ENCODE measurements at places on chromosomes 1 and 21. TPM values are rescaled to one million over a fixed set of nuclear protein-coding genes. Genes with fewer than 3 reads are reported as not detected.

The TMPRSS15 gene
- polyA plus RNA-seq, result not detected

The LCE2A gene
- polyA plus RNA-seq, result not detected

The FPGT gene
- polyA plus RNA-seq, result 23.8 TPM

The FAM167B gene
- not detected for polyA plus RNA-seq

The CRYAA gene
- polyA plus RNA-seq, result not detected

The PTTG1IP gene
- 238 TPM for polyA plus RNA-seq

The CD1B gene
- 1.3 TPM for polyA plus RNA-seq

The CELA3B gene
- polyA plus RNA-seq, result not detected

The RNF186 gene
- not detected for polyA plus RNA-seq

The DNAJC16 gene
- polyA plus RNA-seq, result 7.8 TPM

The ARMH1 gene
- 14.7 TPM for polyA plus RNA-seq

The FALEC gene
- not detected for polyA plus RNA-seq

The GJA9 gene
- not detected for polyA plus RNA-seq

The EFHD2 gene
- polyA plus RNA-seq, result 323 TPM

The MR1 gene
- polyA plus RNA-seq, result 15.3 TPM

The C1QC gene
- polyA plus RNA-seq, result 0.85 TPM

The HES2 gene
- polyA plus RNA-seq, result not detected

The FAM229A gene
- polyA plus RNA-seq, result not detected

The CYP4Z1 gene
- polyA plus RNA-seq, result not detected

The COP1 gene
- 68.6 TPM for polyA plus RNA-seq

The HHAT gene
- 1.1 TPM for polyA plus RNA-seq

The MIER1 gene
- 28.0 TPM for polyA plus RNA-seq

The ITLN2 gene
- not detected for polyA plus RNA-seq

The MAP1LC3C gene
- polyA plus RNA-seq, result not detected

The S100A7A gene
- not detected for polyA plus RNA-seq

The LCE1C gene
- not detected for polyA plus RNA-seq

The TGFBR3 gene
- polyA plus RNA-seq, result 0.28 TPM

The VHLL gene
- not detected for polyA plus RNA-seq

The TBX19 gene
- polyA plus RNA-seq, result 1.6 TPM

The OR2T29 gene
- polyA plus RNA-seq, result not detected

The HAPLN2 gene
- not detected for polyA plus RNA-seq

The GSTM5 gene
- not detected for polyA plus RNA-seq

The DIRAS3 gene
- polyA plus RNA-seq, result not detected

The TMEM240 gene
- not detected for polyA plus RNA-seq

The PLPP3 gene
- polyA plus RNA-seq, result not detected

The SPATA45 gene
- not detected for polyA plus RNA-seq

The SNX7 gene
- polyA plus RNA-seq, result not detected

The CSRP1 gene
- 83.1 TPM for polyA plus RNA-seq

The ZNF648 gene
- polyA plus RNA-seq, result not detected

The ZBTB7B gene
- polyA plus RNA-seq, result 149 TPM

The NUP210L gene
- polyA plus RNA-seq, result 0.03 TPM

The WRAP73 gene
- 26.1 TPM for polyA plus RNA-seq

The ACBD3 gene
- polyA plus RNA-seq, result 3.8 TPM

The LMX1A gene
- not detected for polyA plus RNA-seq

The SLC45A3 gene
- polyA plus RNA-seq, result 0.11 TPM

The CD5L gene
- not detected for polyA plus RNA-seq

The DNAJC28 gene
- not detected for polyA plus RNA-seq

The UBE2U gene
- not detected for polyA plus RNA-seq

The AMY2A gene
- polyA plus RNA-seq, result not detected

The LORICRIN gene
- not detected for polyA plus RNA-seq

The APCS gene
- polyA plus RNA-seq, result not detected
